Heart left ventricle (tissue), 16 donors: ENCODE measurements at places on chromosomes 13 and 19.
A peak's percentile ranks its signal among the peaks of the same experiment; 100 is the strongest.

DNA sequence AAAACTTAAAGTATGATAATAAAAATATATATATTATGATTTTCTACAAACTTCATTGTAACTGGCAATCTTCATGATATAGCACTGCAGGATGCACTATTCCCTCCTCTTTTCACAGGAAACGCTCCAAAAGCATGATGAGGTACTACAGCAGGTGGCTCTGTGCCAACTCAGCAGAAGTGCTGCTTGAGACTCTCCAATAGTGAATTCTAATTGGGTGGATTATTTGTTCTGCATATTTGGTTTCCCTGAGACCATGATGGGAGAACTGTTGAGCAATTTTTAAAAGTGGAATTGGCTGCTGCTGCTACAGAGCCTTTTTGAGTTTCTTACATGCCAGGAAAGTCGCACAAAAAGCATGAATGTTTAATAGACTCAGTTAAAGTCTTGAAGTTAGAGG lies 1782.4 kb upstream of the PCDH20 start:
- no peak for DNase-seq

GRCh38 chr13:26112843-26113242 lies 61.0 kb upstream of the SHISA2 start:
- DNase-seq = no peak

DNA sequence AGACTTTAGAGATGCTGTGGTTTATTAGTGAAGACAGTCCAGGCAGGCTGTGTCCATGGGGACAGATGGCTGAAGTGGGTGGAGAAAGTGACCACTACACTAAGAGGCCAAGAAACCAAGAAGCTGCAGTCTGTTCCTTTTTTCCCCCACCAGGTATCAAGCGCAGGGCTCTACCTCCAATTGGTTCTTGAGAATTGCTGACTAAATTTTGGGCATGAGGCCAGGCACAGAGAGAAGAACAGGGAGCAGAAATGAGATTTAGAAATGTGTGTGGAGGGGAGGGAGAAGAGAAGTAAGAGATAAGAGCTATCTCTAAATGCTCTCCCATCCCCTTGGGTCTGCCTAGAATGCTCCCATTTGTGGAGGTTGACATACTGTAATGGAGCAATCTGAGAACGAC lies 12.3 kb upstream of the CYSLTR2 start:
- no peak for DNase-seq

DNA sequence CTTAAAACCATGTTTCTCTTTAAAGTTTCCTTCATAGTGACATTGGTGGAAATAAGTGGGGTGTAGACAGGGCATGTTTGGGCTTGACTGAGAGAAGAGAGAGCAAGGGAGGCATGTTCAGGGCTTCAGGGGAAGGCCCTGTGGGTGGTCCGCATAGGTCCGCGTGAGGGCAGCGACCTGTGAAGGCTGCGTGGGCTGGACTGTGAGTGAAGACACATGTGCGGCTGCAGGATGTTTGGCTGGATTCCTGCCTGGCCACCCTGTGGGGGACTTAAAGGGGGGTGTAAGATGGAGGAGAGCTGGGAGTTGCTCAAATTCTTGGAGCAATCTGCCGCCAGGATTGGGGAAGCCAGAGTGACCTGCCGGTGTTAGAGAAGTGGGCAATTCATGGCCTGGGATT lies 23.8 kb upstream of the KLF12 start:
- peak; percentile 30 for DNase-seq

- no peak for DNase-seq
Observed at GRCh38 chr19:12997967-12998940, 3.0 kb downstream of the NFIX start.

DNA sequence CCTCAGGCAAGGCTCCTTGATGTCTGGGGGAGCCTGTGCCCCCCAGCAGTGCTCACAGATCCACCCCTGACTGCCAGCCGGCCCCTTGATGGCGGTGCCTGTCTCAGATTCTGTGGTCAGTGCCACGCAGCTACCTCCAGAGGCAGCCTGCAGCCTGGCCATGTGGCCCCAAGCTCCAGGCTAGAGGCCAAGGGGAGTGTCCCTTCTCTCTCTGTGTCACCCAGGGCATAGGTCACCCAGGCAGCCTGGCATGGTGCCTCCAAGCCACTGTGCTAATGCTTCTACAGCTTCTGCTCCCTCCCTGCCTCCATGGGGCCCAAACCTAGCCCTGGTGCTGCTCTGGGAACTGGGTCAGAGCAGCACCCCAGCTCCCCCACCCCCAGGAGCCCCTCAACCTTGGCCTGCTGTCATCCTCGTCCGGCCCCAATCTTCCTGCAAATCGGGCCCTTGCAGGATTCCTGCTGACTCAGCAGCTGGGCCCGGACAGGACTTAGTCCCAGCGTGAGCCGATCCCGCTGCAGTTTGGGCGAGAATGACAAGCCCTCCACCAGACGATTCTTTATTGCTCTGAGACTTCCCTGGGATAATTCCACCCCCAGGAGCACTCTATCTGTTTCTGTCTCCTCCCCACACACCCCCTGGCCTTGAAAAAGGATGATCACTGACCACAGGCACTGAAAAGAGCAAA lies 2.8 kb upstream of the ARL11 start:
- peak; percentile 61 for DNase-seq

GRCh38 chr19:42487798-42488178 lies 40.5 kb downstream of the CEACAM1 start:
- DNase-seq = no peak

DNA sequence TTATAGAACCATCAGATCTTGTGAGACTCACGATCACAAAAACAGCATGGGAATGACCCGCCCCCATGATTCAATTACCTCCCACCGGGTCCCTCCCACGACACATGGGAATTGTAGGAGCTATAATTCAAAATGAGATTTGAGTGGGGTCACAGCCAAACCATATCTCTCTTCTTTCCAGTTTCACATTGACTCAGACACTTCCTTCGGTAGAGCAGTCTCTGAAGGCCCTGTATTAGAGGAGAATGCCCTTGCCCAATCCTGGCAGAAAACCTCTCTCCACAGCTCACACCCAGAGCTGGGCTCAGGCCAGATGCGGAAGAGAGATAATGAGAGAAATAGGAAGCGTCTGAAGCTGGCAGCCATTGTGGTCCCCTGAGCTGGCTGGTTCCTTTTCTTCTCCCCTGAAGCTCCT lies 72.4 kb upstream of the CLDN10 start:
- DNase-seq = no peak

DNA sequence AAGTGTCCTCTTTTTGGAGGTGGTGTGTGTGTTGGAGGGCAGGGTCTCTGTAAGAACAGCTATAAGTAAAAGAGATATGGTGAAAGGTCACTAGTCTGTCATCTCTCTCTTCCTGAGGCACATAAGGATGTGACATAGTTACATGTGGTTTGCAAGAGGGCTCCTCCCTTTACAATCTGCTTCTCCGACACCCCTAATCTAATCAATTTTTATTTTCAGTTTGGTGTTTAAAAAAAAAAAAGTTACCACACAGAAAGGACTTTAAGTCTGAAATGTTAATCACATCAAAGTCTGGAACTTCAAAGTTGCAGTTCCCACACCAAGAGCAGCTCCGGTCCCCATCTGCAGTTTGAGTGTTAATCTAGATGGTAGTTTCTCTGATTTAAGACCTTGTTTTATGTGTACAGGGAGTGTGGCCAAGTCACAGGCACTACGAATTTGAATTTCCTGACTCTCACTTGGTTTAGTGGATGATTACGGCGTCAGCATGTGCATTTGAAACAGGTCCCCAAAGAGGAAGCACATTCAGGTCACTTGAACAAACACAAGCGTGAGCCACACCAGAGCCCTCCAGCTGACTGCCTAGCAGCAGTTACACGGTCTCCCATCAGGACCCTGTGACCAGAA lies 53.1 kb downstream of the FOXO1 start:
- DNase-seq = peak; percentile 46

DNA sequence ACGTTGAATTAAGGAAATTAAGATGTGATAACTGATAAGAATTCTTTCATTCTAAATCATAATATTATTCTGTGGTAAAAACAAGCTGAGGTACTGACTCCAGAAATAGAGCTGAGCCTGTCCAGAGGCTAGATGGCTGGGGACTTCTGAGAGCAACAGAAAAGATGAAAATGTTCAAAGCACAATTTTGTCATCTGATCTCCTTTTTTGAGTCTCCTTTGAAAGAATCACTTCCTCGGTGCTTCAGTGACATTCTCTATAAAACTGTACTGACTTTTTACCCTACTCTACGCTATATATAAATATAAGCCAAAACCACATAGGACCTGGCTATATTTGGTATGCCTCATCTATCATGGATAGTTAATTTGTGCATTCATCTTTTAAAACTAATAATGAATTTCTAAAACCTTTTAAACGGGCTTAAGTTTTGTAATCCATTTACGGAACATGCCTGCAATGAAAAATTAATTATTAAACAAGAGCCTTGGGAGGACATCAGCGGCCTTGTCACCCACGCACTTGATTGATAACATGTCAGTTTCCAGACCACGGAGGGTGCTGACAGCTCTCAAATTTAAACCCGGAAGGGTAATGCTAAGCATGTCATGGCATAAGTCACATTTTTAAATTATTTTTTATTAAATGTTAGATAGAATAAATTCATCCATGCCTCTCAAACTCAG lies 235.5 kb downstream of the PCDH9 start:
- DNase-seq = no peak

DNA sequence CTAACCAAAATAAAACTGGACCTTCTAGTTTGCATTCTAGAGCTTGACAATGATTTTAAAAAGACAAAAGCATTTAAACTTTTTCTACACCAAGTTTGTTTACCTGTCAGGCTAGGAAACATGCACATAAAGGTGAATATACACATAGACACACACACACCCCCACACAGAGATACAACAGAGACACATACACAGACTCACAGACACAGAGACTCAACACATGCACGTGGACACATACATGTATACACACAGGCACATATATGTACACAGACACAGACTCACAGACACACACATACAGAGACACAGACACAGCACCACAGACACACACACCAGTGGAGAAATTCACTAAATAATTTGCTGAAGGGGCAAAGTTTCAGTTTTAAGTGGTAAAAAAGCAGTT lies 155.7 kb downstream of the GPC5 start:
- DNase-seq = no peak

DNA sequence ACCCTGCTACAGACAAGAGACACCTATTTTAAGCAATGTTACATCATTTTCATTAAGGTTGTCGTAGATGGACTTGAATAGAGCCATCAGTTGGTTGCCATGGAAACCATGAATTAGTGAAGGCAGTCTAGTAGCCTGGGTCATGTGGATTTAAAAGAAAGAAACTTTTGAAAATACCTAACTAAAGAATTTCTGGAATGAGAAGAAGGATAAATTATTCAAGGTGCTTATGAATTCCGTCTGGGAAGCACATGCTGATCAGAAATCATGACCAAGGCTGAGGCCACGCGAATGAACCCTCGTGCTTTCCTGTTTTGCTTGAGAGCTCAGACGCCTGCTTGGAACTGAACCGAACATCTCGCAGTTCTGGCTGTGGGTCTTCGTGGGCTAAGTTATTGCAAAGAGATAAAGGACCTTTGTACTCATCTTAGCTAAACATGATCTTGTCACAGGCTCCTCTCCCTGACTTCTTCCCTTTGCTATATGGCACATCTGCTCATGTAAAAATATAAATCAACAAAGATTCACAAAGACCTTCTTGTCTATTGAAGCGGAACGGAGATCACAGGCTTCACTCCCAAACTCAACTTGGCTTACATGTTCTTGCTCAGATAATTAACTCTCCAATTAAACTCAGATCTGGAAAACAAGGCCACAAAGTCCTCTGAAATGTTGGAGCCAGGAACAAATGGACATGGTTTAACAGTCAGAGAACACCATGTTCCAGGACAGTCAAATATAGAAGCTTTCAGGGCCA lies 140.2 kb downstream of the NUFIP1 start:
- no peak for DNase-seq

- no peak for DNase-seq
Observed at GRCh38 chr19:45646345-45646698, 7.1 kb upstream of the EML2 start.

DNA sequence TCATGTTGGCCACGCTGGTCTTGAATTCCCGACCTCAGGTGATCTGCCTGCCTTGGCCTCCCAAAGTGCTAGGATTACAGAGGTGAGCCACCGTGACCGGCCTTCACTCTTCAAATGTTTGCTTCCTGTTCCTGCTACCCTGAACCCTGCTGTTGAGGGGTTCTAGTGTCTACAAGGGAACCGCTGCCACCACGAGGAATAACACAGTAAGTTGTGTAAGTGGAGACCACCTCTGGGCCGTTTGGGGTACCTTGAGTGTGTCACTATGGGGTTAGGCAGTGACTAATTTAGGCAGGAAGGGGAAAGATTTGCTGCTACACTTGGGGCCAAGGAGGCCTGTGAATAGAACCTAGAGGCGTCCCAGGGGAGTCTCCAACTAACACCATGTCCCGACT lies 2.2 kb upstream of the MYADM start:
- no peak for DNase-seq

GRCh38 chr19:23409392-23410048 lies 14.2 kb upstream of the ZNF91 start:
- DNase-seq = no peak

GRCh38 chr13:99465454-99465853 lies 35.8 kb upstream of the TM9SF2 start:
- no peak for DNase-seq

GRCh38 chr13:66821551-66821950 lies 408.6 kb downstream of the PCDH9 start:
- no peak for DNase-seq

DNA sequence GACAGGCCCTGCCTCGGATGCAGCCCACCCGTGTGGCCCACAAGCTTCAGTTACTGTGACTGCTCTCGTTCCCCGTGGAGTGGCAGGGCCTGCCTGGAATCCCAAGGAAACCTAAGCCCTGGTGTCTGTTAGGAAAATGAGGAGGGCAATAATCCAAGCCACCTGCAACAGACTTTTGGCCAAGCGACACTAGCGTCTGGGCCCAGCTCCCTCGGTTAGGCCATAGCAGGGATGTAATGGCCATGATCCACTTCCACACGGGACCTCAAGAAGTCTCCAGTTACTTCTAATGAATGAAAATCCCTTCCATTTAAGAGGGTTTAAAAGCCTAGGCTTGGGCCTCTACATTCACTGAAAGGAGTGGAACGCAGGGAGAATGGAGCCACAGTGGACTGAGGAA lies 8.9 kb downstream of the ZC3H4 start:
- DNase-seq = no peak

GRCh38 chr13:65892859-65893258 lies 1337.3 kb downstream of the PCDH9 start:
- no peak for DNase-seq

- DNase-seq = no peak
Observed at GRCh38 chr13:20353973-20354372, 121.9 kb upstream of the GJB6 start.

DNA sequence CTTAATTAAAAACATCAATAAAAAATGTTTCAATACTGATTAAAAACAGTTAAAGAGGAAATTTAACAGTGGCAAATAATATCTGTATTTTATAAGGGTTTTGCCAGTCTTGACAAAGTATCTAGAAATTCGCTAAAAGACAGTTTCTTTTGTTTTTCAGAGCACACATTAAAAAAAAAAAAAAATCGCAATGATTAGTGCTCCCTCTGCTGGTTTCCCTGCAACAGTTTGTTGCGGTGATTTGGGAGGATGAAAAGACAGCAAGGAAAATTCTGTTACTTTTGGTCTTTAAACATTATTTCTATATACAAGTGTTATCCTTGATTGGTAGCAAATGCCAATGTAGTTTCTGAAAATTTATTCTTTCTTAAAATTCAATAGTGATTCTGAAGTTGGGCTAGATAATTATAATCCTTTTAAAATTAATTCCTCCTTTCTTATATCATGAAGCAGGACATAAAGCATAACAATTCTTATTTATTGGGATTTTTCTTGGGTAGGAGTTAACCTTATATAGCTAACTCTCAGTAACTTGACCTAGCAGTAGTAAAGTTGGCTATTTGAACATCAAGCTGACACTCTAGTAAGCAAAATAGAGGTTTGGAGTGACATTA lies 23.1 kb upstream of the SPRY2 start:
- no peak for DNase-seq
